GM04504 (cell line): ENCODE measurements at places on chromosomes 4 and X.

DNA sequence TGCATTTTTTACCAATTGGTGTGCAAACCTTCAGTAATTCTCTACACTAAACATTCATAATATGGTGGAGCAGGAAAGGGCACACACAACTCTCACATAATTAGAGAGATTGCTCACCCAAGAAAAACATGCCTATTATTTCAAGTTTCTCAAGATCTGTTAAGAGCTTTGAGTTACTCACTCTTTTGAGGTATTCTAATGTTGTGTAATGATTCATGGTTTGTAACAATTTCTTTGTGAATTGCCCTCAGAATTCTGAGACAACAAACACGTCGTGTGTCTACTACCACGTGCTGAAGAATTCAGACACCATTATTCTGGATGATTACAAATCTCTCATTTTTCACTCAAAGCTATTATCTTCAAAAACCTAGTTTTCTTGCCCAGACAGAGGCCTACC is 82.8 kb downstream of the PDGFC start:
- DNase-seq: peak; percentile 48

GRCh38 chr4:151031831-151032605 is 16.9 kb upstream of the LRBA start:
- peak; percentile 5 for DNase-seq

GRCh38 chr4:150123796-150124677 is 45.8 kb downstream of the DCLK2 start:
- DNase-seq: no peak

DNA sequence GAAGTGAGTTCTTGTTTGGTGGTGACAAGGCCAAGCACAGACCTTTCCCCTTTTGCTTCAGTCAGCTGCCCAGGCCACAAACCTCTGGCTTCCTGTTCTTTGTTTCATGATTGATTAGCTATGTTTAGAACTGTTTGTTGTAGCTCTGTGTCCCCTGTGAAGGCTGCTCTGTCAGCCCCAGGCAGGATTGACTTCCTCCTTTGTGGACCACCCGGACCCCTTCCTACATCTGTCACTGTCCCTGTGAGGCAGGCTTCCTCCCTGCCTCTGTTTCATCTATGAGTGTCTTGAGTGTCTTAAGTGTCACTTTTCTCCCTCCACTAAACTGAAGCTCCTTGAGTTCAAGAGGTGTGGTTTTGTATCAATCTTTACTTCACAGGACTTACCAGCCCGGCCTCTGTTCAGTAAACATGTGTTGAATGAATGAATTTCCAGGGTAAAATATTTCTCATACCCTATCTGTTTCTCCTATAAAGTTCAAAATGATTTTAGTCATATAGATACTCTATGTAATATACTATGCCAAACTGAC is 83.5 kb downstream of the ZNF674 start:
- DNase-seq: no peak

- DNase-seq: no peak
Measured at GRCh38 chr4:173056271-173056670, 112.3 kb upstream of the GALNT7 start.

DNA sequence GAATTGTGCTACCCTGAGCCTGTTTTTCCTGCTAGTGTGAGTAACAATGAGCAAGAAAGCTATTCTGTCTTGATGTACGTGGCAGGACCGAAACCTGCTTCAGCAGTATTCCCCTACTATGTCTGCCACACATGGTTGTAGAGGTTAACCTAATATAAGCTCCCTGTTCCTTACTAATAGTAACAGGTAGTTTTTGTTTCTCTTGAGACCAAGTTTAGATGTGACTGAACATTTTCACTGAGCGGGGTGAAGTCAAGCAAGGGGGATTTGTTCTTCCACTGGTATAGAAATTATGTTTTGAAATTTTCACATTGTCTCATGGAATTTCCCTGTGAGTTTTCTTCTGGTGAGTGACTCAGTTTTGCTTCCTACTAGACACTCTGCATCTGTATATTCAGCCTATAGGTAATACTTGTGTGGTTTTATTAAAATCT is 37.3 kb downstream of the RRAGB start:
- no peak for DNase-seq

GRCh38 chrX:95101851-95102390 is 1427.9 kb downstream of the FAM133A start:
- DNase-seq: no peak

DNA sequence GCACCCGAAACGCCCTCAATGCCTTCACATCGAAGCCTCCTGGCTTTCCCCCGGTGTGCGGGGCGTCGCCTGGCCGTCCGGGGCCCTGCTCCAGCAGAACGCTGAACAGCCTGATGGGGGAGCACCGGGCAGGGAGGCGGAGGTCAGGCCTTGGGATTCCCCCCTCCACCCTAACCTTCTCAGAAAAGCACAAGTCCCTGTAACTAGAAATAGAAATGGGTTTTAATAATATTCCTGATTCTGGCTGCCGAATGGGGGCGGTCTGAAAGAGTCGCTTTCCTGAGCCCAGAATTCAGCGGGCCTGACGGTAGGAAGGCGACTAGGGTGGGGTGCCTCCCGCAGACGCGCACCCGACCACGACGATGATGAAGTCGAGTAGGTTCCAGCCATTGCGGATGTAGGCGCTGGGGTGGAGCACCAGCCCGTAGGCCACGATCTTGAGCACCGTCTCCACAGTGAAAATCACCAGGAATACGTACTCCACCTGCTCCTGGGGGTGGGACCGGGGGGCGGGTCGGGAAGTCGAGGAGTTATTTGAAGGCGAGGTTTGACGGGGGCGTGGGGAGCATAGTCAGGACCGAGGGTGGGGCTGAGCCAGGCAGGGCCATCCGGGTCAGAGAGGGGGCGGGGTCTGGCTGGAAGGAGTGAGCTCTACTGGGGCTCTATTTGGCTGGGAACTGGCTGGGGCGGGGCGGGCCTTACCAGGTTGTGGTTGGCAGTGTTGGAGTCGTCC is 2.5 kb downstream of the CACNA1F start:
- DNase-seq: no peak

GRCh38 chrX:66021401-66021764 is 18.5 kb downstream of the VSIG4 start:
- DNase-seq: no peak

- no peak for DNase-seq
Measured at GRCh38 chr4:176268963-176269362, at the start of gene ASB5. ASB5 (minus strand) TSS chr4:176269222; CDS start chr4:176269108, 114 bp downstream.

DNA sequence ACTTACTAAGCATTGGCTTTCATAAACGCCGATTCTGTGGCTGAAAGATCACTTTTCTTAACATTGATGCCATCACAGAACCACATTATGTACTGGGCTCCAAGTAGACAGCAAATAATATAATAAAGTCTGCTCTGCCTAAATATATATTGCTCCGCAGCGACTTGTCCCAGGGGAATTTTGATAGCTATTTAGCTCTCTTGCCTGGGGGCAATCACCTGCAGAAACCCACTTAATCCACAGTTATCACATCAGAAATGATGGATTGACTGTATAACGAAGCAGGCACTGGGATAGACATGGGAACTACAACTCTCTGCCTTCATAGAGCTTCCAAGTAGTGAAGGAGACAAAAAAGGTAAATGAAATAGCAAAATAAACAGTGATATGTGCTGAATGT is 48.0 kb upstream of the MYOZ2 start:
- DNase-seq: no peak

DNA sequence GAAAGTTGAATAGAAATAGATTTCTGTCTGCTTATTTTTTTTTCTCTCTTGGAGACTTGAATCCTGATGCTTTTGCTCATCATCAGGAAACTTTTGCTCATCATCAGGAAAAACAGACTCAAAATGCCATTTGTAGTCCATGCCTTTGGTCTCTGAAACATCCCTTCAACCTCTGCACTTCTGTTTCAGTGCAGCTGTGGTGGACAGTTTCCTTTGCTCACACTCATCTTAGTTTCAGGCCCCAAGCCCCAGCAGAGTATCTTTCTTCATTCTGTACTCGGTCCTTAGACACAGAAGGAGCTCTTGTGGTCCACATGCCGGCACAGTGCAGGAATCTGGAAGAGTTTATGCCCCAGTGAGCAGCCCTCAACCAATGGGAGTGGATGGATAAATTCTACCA is 337.9 kb downstream of the PPP3CA start:
- no peak for DNase-seq

DNA sequence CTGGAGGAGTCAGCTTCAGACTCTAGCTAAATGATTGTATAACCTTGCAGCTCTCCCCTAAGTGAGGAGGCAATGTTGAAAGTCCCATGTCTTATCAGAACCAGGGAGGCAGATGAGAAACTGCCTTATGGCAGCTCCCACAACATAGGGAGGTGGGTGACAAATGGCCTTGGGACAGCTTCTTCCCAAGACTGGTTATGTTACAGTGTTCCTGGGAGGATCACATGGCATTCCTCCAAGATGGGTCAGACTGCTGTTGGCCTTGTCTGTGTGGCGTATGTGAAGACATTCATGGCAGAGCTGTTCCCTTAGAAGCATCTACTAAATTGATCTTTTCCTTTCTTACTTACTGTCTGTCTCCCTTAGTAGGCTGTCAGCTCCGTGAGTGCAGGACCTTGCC is 42.0 kb downstream of the HPRT1 start:
- DNase-seq: no peak

DNA sequence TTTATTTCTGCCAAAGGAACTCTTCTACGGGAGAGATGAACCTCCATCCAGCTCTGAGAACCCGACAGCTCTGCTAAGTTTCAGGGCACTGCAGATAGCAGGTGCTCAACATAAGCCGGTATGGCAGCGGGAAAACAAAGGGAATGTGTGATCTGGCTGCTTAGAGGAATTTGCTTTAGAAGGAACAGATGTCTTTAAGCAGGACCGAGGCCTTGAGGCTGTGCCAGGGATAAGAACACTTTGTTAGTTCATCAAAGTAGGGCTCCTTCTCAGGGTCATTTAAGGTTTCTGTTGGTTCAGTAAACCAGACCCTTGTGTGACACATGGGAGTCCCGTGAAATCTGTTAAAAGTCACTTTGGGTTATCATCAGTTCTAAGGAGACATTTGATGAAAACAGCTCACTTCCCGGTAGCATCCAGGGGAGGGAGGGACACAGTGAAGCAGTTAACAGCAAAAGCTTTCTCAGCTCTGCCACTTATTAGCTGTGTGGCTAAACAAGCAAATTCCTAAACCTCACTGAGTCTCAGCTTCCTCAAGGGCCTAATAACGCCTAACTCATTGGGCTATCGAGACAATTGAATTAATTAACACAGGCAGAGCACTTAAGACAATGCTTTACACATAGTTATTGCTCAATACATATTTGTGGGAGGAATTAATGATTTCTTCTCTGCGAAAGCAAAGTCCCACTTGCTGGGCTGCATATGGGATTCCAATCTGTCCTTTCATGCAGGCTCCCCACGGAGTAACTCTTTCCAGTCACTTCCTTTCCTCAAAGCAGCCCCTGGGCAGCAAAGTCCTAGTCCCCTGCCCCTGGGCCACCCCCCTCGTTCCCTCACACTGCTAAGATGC is 2.9 kb upstream of the FTSJ1 start:
- no peak for DNase-seq

GRCh38 chr4:167622481-167623240 is 388.4 kb upstream of the SPOCK3 start:
- peak; percentile 3 for DNase-seq

DNA sequence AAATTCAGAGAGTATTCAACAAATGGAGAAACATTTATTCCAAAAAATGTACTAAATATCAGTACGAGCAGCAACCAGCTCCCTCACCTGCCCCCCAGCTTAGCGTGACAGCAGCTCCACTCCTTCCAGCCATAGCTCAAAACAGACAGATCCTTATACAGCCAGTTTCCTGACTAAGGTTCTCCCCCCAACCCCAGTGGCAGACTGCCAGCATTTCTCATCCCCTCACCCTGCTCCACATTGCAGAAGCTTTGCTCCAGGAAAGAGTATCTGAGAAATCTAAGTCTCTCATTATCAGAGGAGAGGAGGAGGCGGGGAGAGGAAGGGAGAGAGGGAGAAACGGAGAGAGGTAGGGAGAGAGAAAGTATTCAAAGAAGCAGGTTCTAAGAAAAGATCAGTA is 53.3 kb upstream of the PASD1 start:
- DNase-seq: no peak

- no peak for DNase-seq
Measured at GRCh38 chrX:23465985-23466384, 131.3 kb downstream of the PTCHD1 start.

DNA sequence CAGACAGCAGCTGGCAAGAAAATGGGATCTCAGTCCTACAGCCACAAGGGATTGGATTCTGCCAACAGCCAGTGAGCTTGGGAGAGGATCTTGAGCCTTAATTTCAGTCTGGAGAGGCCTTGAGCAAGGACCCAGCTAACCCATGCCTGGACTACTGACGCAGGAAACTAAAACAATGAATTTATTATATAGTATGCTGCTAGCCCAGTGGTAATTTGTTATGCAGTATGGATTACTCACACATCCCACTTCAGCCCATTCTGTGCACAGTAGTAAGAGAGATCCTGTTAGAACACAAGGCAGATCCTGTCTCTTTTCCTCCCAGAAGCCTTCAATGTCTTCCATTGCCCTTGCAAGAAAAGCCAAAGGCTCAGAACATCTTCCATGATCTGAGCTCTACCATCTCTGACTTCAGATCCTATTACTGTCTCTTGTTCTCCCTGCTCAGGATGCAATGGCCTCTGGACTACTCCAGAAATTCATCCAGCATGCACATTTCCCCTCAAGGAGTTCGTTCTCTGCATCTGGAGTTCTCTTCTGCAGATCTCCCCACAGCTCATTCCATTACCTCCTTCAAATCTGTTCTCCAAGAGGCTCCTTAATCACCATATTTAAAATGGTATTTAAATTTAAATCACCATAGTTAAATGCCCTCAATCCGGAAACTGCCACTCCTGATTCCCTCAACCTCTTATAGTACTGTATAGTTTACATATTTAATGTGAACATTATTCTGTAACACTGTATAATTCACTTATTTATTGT is 27.6 kb downstream of the SMIM20 start:
- no peak for DNase-seq

DNA sequence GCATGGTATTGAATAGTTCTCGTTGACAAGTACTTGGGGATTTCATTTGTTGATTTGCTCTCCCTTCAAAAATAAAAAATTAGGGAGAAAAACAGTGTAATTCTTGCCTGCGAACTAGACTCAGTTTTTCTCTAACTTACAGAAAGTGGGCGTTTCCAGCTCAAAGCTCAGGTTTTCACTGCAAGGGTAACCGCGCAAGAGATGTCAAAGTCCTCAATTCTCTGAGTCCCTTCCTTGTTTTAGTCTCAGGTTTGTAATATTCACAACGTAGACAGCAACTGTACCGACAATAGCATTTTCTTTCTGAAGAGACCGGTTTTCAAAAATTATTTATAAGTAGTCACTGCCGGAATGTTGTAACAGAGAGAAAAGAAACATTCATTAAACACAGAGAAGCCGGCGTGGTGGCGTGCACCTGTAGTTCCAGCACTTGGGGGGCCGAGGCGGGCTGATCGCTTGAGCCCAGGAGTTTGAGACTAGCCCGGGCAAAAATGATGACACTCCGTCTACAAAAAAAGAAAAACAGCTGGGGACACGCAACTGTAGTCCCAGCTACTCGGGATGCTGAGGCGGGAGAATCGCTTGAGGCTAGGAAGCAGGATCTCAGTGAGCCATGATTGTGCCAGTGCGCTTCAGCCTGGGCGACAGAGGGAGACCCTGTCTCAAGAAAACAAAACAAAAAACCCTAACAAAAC is 774 bp downstream of the ZCCHC4 start:
- no peak for DNase-seq

- DNase-seq: no peak
Measured at GRCh38 chrX:87706134-87706533, 188.5 kb downstream of the KLHL4 start.
